Stimulated activated CD8-positive, alpha-beta memory T cell treated with anti-CD3 and anti-CD28 coated beads, Interleukin-4, amount 100 ng/mL, for 1 hour (primary cell): ENCODE measurements at places on chromosomes 7 and 10.

DNA sequence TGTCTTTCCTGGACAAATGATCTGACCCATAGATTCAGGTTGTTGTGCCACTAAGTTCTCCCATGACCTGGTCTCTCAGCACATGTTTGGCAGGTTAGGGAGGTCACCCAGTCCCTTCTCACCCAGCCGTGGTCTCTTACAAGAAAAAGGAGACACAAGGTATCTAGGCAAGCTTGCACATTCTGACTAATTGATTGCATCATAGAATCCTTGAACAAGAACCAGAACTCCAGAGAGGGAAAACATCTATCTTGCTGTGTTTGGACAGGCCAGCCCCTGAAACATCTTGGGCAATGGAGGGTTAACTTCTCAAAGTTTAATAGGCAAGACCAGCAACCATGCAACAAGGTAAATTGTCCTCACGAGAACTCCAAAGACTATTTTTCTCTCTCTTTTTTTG, 8.5 kb upstream of the HK1 start:
- DNase-seq: no peak

DNA sequence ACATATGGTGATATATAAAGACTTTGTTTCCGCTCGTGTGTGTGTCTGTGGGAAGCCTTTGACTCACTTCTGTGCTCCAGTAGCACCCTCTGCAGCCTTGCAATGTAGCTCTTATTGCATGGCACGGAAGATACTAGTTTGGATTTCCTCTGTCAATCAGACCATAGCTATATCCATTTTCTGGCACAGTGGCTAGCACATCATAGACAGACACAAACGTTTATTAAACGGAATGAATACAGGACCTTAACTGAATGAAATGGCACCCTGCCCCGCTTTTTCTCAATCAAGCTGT, 124.0 kb upstream of the PTPN20 start:
- DNase-seq: no peak

- no peak for DNase-seq
Measured at GRCh38 chr10:82908751-82909150, 1033.8 kb downstream of the NRG3 start.

- no peak for DNase-seq
Measured at GRCh38 chr10:6047847-6048246, 14.3 kb downstream of the IL2RA start.

DNA sequence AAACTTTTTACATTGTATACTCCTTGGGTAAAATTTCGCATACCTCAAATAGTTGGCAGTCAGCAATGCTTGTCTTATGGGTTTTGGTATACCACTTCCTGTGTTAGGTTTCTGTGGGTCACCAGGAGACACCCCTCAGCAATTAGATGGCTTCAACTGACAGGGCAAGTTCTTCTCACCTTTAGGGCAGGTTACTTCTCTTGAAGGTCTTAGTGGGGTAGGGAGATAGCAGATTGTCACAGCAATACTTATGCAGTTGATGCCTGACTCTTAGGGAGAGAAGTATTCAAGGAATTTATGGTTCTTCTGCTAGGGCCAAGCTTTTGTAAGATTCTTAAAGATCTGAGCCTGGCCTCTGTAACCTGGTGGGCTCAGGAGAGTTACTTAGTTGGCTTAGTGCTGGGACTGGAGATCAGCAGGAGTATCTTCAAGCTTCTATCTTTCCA, 42.9 kb downstream of the MKLN1 start:
- peak; percentile 5 for DNase-seq

- no peak for DNase-seq
Measured at GRCh38 chr10:74841265-74841973, 15.0 kb downstream of the KAT6B start.

- no peak for DNase-seq
Measured at GRCh38 chr7:668139-668931, 58.2 kb upstream of the DNAAF5 start.

- no peak for DNase-seq
Measured at GRCh38 chr10:52621635-52622079, 150.9 kb downstream of the MBL2 start.

DNA sequence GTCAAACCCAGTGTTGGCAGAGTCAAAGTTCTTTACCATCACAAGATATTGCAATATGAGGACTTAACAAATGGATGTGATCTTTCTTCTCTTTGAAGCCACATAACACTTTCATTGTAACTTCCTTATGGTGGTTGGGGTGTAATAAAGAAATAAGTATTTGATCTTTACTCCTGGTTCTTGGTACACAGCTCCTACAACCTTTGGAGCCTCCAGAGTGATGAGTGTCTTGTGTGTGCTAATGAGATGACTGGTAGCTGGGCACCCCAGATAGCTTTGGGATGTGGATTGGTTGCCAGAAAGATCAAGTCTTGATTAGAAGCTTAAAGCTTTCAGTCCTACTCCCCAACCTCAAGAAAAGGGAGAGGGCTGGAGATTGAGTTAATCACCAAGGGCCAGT, 31.1 kb upstream of the YAE1 start:
- no peak for DNase-seq

- DNase-seq: no peak
Measured at GRCh38 chr7:96663871-96664445, 45.7 kb downstream of the SEM1 start.

DNA sequence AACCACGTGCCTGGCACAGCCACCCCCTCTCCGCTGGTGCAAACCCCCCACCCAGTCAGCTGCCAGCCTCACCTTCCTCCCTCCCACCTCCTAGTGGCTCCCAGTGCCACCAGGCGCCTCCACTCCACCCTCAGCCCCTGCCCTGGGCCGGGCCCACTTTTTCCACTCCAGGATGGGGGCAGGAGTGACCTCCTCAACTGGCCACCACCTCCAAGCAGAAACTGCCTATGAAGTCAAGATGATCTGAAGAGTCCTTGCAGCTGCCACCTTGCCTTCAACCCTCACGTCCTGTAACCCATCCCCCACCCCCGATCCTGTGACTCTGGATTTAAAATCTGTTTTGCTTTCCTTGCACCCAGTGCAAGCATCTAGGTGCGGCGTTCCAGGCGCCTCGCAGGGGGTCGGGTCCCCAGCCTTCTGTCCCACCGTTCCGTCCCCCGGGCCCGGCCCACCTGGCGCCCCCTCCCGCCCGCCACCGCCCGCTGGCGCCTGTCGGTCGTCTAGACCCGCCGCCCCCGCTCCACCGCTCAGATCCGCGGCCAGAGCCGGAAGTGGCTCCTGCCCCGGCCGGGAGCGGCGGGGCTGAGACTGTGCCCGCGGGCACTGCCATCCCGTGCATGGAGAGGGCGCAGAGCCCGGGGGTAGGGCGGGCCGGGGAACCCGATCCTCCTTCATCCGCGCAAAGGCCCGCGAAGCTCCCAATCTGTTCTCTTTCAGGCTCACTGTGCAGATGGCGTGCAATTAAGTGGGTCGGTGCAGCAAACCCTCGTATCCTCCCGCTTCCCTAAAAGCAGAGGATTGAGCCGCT, 51.2 kb upstream of the GTF2I start:
- DNase-seq: peak; percentile 1

GRCh38 chr7:43878867-43879266, 9.6 kb upstream of the MRPS24 start:
- DNase-seq: no peak
